Cortex of kidney (tissue), 1 donor: ENCODE measurements at places on chromosomes 5 and 9.

DNA sequence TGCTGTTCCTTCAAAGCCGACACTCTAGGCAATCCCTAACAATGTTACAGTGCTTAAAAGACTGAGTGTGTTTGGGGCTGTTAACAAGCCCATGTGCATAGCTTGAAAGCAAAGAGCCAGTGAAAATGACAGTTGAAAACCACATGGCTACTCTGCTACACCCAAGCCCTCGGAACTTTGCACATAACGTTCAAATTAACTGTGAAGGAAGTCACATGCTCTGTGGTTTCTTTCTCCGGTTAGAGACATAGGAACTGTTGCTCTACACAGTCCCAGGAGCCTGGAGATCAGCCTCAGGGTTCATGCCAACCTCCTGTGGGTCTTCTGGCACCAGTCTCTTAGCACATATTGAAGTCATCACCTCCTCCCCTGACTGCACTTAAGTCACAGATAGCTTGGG, 51.1 kb downstream of the C9orf152 start:
- no peak for DNase-seq

- no peak for DNase-seq
These were observed 570.7 kb upstream of the WWC1 start for GRCh38 chr5:167720676-167721260.

- DNase-seq = no peak
These were observed 17.5 kb downstream of the TNIP1 start for GRCh38 chr5:151063142-151063989.

GRCh38 chr5:74476046-74476818, 164.3 kb downstream of the ENC1 start:
- DNase-seq = no peak

DNA sequence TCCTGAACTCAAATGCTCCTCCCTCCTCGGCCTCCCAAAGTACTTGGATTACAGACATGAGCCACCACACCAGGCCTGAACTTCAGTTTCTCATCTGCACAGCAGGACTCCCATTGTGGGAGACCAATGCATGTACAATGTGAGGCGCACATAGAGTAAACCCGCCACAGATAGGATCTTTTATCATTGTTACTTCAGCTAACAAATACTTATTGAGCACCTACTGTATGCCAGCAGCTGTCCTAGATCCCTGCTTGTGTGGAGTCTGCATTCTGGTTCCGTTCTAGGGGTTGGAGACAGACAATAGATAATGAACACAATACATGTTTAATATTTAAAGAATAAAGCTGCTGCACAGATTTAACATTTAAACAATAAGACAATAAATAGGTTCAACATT, 6.3 kb upstream of the SLC25A51 start:
- no peak for DNase-seq

GRCh38 chr9:124274226-124274625, 16.5 kb downstream of the NEK6 start:
- no peak for DNase-seq

- DNase-seq = no peak
These were observed 62.8 kb upstream of the SUB1 start for GRCh38 chr5:32522429-32523143.

DNA sequence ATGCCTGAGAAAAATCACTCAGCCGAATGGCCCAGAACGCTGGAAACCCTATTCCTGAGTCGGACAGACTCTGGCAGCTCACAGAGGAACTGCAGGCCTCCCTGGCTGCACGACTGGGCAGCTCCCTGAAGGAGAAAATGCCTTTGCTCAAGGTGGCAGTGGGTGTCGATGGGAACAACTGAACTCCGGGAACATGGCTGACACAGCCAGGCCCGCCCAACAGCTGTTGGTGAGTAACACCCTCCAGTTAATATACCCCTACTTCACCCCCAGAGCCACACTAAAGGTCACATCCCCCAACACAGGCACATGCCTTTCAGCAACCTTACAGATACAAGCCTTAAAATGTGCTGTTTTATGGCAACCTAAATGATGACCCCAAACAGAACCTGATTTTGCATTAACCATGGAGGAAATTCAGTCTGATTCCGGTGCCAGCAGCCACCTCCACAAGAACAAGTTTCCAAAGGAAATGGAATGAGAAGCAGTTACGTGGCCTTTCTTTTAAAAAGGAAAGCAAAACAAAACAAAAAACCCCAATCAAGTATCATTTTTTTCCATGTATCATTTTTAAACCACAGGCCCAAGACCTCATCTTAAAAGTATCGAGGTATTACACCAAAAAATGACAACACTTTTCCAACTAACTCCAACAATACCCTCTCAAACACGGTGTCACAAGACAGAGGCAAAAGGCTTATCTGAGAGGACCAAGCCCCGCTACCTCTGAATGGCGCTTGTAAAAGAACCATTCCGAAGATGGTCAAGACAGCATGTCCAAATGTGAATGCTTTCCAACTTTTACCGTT, 3.1 kb downstream of the KLF9 start:
- DNase-seq = no peak

DNA sequence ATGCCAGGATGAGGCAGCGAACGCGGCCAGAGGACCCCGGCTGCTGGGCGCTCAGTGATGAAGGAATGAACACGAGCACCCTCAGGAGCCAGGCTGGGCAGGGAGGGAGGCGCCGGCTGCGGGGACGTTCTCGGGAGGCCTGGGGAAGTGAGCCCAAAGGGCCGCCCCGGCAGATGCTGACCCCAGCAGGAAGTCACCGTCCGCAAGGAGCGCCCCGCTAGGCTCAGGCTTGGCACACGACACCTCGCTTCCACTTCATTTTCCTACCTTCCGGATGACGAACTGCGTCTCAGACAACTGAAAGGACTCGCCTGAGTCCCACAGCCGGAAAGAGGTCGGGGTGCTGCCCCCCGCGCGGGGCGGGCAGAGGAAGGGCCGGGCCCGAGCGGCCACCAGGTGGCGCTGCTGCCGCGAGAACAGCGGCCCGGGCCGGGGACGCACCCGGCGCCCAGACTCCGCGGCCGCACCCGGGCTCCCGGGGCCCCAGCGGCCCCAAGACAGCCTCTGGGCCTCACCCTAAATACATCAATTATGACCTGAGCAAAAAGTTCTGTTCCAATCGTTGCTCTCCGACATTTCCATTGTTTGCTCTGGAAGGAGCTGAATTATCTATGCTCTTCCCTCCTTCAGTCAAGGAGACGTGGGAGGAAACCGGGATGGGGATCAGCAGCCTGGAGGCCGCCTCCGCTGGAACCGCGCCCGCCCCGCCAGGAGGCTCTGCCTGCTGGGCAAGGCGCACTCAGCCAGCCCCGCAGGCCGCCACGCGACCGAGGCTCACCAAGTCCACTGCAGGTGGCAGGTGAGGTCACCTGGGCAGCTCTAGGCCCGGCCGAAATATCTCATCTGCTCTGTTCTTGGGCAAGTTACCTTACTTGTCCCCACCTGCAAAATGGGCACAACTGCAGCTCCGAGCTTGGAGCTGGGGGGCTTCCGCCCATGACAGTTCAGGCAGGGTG, 107.0 kb downstream of the ZNF354C start:
- no peak for DNase-seq

DNA sequence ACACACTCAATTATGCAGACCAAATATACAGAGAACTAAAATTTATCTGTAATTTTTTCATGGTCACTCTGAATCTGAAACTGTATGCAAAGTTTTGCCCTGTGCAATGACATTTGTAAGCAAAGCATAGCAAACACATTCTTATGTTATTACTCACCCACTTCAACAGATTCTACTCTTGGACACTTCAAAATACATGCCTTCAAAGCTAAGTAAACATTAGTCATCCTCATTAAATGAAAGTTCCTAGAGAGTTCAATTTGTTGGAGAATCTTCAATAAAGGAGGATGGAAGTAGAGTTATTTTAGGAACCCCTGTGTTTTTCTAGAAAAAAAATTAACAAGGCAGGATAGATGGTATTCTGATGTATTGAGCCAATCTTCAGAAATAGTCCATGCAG, 639.7 kb upstream of the C9orf72 start:
- no peak for DNase-seq

- DNase-seq = no peak
These were observed 107.4 kb downstream of the JAKMIP2 start for GRCh38 chr5:147675168-147675567.

DNA sequence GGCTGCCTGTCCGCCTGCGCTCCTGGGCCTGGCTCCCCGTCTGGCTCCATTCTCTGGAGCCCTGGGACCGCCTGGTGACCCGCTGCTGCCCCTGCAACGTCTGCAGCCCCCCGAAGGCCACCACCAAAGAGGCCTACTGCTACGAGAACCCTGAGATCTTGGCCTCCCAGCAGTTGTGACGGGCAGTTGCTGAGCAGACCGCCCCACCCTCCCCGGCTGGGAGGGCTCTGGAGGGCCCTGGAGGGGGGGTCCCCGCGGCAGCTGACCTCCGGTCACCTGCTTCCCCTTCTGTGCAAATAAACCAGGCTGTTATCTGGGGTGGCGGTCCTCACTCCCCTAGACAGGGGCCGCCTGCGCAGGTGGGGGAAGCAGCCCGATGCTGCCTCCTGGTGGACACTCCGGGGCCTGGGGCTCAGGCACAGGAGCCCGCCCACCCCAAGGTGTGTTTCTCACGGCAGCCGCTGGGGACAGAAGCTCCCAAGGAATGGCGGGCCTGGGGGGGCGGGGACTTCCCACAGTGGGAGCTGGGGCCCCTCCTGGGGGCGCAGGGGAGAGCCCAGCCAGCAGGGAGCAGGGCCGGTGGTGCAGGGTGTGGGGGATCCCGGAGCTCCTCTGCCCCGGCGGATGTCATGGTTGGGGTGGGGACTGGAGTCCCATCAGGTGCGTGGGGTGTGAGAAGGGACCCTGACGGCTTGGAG, 4.7 kb upstream of the TUBB4B start:
- no peak for DNase-seq

DNA sequence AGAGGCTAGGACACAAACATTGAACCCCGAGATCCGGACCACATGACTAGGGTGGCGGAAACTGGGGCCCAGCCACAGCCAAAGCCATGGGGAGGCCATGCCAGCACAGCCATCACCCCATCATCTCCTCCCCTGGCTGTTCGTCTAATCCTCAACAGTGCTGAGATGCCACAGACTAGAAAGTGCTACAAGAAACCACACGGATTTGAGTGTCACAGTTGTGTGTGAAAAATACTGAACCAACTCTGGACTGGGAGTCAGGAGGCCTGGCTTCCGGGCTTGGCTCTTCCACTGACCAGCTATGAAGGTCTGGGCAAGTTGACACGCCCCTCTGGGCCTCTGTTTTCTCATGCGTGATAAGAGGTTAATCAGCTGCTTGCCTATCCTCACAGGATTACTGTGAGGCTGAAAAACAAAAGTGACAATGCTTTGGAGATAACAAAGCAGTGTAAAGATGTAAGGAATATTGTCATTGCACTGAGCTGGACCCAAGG, 38.8 kb upstream of the SHB start:
- DNase-seq = no peak

GRCh38 chr9:14096258-14096922, 217.6 kb downstream of the NFIB start:
- no peak for DNase-seq

DNA sequence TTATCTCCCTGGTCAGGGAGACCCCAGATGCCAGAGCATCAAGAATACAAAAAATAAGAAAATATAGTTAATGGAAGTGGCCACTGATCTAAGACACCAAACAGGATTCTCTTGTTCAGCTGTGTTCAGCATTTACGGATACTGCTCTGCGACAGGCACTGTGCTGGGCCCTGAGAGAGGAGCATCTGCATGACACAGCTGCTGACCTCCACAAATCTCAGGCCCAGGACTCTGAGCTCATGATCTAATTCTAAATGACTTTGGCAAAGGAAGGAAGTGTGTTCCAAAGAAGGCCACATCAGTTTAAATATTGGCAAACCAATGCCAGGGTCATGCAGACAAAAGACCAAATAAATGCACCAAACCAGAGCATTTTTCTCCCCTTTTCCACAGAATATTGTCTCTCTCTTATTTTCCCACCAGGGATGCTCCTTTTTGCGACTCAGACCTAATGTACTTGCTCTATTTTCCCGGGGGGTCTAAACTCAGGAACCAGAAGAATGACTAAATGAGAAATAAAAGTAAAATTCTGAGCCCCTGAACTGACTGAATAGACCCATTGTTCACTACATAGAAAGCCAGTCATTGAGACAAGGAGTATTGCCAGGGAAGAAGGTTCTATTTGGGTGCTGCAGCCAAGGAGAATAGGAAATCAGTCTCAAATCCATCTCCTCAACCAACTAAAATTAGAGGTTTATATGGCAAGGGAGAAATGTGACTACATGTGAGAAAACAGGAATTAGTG, 1.4 kb upstream of the AGGF1 start:
- no peak for DNase-seq

DNA sequence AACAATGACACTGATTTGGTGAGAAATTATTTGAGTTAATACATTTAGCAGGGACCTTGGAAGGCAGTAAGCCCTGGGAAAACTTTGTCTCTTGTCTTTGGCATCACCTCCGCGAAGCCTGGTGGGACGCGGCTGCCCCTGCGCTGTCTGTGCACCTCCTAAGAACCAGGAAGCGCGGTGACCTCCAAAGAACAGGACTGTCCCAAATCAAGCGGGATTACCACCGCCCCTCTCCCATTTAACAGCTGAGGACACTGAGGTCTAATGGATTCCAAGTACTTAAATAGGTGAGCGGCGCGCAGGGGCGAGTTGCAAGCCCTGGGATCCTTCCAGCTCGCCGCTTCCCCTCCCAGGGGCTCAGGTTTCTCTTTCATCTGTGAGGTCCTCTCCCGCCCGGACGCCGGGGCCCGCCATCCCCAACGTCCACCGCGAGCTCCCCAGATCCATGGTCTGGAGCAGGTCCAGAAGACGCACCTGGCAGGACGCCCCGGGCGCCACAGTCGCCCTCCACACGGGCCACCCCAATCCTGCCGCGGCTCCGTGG, 432 bp downstream of the STARD4 start:
- no peak for DNase-seq

DNA sequence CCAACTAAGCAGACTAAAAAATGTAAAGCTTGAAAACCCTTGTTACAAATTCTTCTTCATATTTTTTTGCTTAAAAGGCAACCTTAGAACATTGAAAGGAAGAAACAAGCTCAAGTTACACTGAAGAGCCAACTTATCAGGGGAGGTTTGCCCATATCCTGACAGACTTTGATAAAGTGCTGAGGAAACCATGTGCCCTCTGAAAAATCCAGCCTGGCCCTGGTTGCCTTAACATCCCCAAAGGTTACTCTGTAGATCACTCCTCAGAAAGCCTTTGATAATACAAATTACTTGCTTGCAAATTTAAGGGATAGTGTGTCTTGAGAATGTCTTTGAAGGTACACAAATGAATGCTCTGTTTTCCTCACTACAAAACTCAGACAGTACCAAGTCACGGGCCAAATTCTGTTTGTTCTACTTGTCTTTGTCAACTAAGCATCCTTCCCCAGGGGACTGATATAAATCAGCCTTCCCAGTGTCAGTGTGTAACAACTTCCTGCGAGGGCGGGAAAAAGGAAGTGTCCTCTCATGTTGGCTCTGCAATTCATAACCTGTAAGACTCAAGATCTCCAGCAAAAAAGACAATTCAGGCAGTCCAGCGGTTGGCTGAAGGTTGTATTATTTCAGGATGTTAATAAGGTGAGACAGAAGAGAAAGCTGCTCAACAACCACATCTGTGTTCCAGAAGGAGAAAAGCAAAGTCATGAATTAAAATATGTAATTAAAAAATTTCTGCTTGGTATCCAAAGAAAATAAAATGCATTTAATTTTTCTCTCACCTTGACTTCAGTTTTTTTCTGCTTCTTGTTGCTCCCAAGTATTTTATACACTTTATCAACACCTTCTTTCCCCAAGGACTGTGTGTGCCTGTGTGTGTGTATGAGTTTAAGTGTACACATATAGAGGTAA, 199.9 kb downstream of the PIK3R1 start:
- DNase-seq = no peak
